ENCODE measurements at places on chromosomes 2 and 18. TPM values are rescaled to one million over a fixed set of nuclear protein-coding genes. Genes with fewer than 3 reads are reported as not detected.
A peak's percentile ranks its signal among the peaks of the same experiment; 100 is the strongest.

GPR45 gene
- not detected for total RNA-seq

DNA sequence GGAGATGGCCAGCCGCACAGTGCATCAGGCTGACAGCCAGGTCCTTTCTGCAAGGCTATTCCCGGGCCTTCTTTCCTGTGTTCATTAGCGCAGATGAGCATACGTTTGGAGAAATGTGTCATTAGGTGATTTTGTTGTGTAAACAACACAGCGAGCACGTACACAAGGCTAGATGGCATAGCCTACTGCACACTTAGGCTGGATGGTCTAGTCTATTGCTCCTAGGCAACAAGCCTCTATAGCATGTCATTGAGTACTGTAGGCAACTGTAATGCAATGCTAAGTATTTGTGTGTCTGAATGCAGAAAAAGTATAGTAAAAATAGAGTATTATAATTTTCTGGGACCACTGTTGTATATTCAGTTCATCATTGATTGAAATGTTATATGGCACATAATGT is 50.9 kb upstream of the PHLPP1 start:
- no peaks in the 10 kb centered on the region for H3K36me3 ChIP-seq
- DNase-seq = no peak
- H3K27me3 ChIP-seq = no peaks in the 10 kb centered on the region
- no peak overlapping the region for H3K4me3 ChIP-seq
- no peaks in the 10 kb centered on the region for H3K4me1 ChIP-seq

CD28 gene
- 0.55 TPM for total RNA-seq

CTNNA2 gene
- total RNA-seq = not detected

DNA sequence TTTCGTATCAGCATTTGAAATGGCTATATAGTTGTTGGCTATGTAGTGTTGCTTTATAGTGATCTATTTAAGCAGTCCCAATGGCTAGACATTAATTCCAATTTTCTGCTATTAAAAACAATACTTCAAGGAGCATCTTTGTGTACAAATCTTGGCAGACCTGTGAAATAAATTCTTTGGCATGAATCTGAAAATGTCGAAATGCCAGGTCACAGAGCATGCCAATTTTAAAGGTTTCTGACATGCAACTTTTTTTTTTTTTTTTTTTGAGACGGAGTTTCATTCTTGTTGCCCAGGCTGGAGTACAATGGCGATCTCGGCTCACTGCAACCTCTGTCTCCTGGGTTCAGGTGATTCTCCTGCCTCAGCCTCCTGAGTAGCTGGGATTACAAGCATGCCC is 26.8 kb upstream of the CABLES1 start:
- no peak for DNase-seq
- no peaks in the 10 kb centered on the region for H3K27me3 ChIP-seq
- H3K27ac ChIP-seq = no peak overlapping the region
- H3K4me3 ChIP-seq = no peak overlapping the region

CABYR gene
- total RNA-seq = 0.67 TPM

DNA sequence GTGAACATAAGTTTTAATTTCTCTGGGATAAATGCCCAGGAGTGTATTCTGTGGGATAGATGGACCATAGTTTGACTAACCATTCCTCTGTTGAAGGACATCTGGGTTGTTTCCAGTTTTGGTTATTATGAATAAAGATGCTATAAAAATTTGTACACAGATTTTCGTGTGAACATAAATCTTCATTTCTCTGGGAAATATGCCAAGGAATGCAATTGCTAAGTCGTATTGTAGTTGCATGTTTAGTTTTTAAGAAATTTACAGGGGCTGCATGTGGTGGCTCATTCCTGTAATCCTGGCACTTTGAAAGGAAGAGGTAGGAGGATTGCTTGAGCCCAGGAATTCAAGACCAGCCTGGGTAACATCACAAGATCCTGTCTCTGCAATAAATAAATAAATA is 6.9 kb upstream of the SLC11A1 start:
- no peak overlapping the region for H3K27ac ChIP-seq
- no peaks in the 10 kb centered on the region for H3K27me3 ChIP-seq
- no peaks in the 10 kb centered on the region for H3K36me3 ChIP-seq

- no peak overlapping the region for H3K4me3 ChIP-seq
- H3K4me1 ChIP-seq = no peaks in the 10 kb centered on the region
- no peaks in the 10 kb centered on the region for H3K36me3 ChIP-seq
- DNase-seq = no peak
- no peaks in the 10 kb centered on the region for H3K27me3 ChIP-seq
- H3K27ac ChIP-seq = no peak overlapping the region
These were observed 182.9 kb downstream of the RTP5 start for GRCh38 chr2:242052421-242052820.

CNDP1 gene
- not detected for total RNA-seq

KIF5C gene
- total RNA-seq = 1.6 TPM

- no peaks in the 10 kb centered on the region for H3K27me3 ChIP-seq
- peaks cover 3% of the 10 kb centered on the region for H3K4me1 ChIP-seq
- H3K4me3 ChIP-seq = no peak overlapping the region
- H3K27ac ChIP-seq = no peak overlapping the region
- no peak for DNase-seq
These were observed 194.9 kb upstream of the BOD1L2 start for GRCh38 chr18:56952026-56952425.

- peak within 1 kb of the TSS; percentile 34 for H3K4me3 ChIP-seq
- H3K27ac ChIP-seq = no peak within 1 kb of the TSS
- DNase-seq = no peak
- H3K36me3 ChIP-seq = no peaks in the 10 kb centered on the region
- peaks cover 14% of the 10 kb centered on the region for H3K4me1 ChIP-seq
- no peaks in the 10 kb centered on the region for H3K27me3 ChIP-seq
These were observed at the start of gene VWA3B for GRCh38 chr2:98086491-98087446. Gene VWA3B, plus strand, starts transcription at chr2:98087167. Its CDS starts 5,926 bp downstream, at chr2:98093093.

DNA sequence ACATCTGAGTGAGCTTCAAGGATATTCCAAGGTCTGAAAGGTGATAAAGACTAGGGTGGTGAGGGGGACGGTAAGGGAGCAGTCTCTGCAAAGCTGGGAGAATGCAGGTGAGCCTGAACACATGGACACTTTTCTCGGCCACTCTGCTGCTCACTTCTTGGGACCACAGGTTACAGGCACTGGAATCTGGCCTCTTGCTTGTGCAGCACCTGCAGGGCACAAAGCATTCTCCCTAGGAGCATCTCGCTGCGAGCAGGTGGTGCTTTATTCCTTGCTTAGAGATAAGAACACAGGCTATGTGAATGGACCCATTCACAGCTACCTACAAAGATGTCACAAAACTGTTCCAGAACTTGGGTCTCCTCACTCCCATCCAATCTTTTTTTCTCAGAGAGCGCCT is 153.2 kb downstream of the DDX1 start:
- H3K4me1 ChIP-seq = no peaks in the 10 kb centered on the region
- H3K4me3 ChIP-seq = no peak overlapping the region
- no peaks in the 10 kb centered on the region for H3K27me3 ChIP-seq

DNA sequence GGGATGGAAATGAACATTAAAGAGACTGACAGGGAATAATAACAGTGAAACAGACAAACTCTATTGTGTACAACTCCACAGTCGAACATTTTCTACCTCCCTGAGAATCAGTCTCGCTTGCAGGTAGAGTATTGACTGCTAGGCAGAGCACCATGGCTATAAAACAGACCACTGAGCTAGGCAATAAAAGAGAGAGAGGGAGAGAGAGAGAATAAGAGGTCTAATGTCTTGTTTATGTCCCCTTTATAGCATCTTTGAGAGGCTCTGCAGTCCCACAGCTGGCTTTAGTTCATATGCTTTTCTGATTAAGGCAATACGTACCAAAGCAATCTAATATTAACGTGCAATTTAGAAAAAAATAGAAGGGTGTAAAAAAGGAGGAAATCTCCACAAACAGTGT is 652.6 kb downstream of the NRXN1 start:
- no peaks in the 10 kb centered on the region for H3K4me1 ChIP-seq
- no peak overlapping the region for H3K27ac ChIP-seq
- no peaks in the 10 kb centered on the region for H3K36me3 ChIP-seq
- DNase-seq = no peak
- no peaks in the 10 kb centered on the region for H3K27me3 ChIP-seq

DNA sequence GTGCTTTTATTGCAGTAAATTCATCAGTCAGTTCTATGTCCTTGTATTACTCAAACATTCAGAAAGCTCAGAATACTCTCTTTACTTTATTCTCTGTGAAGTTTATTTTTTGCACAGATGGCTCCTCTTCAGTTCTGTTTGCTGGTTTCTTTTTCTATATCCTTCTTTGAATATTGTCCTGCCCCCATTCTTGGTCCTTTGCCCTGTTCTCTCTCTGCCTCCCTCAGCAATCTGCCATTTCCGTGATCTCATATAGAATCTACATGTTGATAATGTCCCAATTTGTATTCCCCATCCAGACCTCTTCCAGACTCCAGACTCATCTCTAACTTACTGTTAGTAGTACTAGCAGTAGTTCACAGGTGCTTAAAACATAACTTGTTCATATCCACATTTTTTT is 102.6 kb downstream of the HNMT start:
- H3K4me3 ChIP-seq = no peak overlapping the region
- H3K27me3 ChIP-seq = no peaks in the 10 kb centered on the region
- no peaks in the 10 kb centered on the region for H3K4me1 ChIP-seq
- no peak for DNase-seq

DNA sequence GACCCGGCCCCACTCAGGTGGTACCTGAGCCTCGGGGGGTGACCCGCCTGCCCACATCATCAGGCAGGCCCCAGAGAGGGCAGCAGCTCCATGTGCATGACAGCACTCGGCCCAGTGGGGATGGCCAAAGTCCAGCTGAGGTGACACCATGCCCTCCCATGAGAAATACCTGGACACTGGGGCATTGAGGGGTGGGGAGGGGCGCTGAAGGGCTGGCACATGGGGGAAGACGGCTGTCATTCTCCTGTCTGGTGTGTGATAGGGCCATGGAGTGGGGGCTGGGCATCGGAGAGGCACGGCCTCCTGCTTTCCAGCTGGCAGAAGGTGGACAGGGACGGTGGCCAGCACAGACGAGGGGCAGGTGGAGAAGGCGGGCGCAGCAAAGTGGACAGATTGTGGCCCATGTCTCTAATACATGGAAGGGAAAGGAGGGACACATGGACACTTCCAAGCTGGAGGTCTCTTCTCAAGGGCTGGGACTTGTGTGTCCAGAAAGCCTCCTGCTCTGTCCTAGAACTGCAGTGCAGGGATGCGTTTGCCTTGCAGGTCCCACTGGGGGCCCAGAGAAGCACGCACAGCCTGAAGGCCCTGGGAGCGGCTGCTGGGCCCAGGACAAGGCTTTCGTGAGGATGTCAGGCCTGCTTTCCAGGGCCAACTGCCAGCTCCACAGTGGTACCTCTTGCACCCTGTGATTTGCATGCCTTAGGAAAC is 302.2 kb downstream of the NDUFA10 start:
- H3K4me1 ChIP-seq = no peaks in the 10 kb centered on the region
- H3K36me3 ChIP-seq = no peaks in the 10 kb centered on the region
- no peak overlapping the region for H3K4me3 ChIP-seq
- no peak for DNase-seq
- H3K27ac ChIP-seq = no peak overlapping the region
- no peaks in the 10 kb centered on the region for H3K27me3 ChIP-seq

DNA sequence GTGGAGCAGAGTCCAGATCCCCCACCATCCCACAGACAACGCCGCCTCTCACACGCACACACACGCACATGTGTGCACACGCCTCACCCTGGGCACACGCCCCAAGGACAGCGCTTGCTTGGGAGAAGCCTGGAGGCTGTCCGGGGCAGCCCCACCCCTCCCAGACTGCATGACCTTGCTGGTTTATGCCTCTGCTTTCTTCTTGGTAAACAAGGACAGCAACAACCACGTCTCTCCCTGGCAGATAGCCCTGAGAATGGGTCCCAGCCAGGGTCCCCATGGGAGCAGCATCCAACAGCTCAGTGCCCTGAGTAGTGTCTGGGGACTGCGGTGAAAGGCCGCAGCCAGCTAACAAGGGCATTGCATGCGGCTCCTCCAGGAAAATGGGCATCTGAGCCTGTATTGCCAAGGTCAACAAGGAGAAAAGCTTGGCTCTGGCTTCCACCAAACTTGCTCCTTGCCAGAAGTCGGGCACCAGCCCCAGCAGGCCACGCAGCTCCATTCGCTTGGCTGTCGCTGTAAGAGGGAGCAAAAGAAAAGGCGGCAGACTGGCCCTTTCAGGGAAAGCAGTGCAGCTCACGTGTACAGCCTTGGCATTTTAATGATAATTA is 234.6 kb downstream of the EIPR1 start:
- peak; percentile 32 for DNase-seq
- H3K36me3 ChIP-seq = no peaks in the 10 kb centered on the region
- H3K27me3 ChIP-seq = no peaks in the 10 kb centered on the region
- H3K4me1 ChIP-seq = no peaks in the 10 kb centered on the region
- H3K27ac ChIP-seq = no peak overlapping the region

CRYGA gene
- total RNA-seq = not detected

DNA sequence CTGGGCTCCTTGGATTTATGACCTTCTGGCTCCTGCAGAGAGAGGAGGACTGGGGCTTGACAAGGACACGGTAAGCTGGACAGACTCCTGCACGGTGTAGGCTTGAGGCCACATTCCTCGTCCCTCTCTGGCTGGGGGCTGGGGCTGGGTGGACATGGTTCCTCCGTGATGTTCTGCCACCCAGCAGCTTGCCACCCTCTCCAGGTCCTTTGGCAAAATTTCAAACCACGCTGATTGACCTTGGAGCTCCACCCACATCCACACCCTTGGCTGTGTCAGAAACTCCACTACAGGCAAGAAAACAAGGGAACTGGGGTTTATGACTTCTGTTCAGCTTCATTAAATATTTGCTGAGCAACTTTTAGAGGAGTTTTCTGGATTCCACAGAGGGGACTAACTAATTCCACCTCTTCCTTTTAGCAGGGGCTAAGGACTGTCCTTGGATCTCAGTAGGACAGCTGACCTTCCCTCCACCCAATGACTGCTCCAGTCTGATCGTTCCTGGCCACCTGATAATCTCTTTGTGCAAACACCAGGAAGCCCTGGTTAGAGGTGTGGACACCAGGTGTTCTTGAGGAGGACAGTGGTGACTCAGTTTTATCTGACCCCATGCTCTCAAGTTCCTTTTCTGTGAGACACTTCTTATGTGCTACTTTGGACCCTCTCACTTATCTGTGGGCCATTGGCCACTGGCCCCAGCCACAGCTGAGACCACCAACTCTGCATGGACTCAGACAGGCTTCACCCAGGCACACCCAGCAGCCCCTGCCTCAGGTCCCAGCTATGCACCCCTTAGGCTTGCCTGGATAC is 29.3 kb downstream of the GPR55 start:
- no peaks in the 10 kb centered on the region for H3K4me1 ChIP-seq
- H3K27ac ChIP-seq = no peak overlapping the region
- no peak for DNase-seq
- H3K27me3 ChIP-seq = no peaks in the 10 kb centered on the region
- no peaks in the 10 kb centered on the region for H3K36me3 ChIP-seq
- H3K4me3 ChIP-seq = no peak overlapping the region

ZSWIM2 gene
- total RNA-seq = not detected

- H3K4me1 ChIP-seq = no peaks in the 10 kb centered on the region
- no peaks in the 10 kb centered on the region for H3K36me3 ChIP-seq
- H3K4me3 ChIP-seq = no peak overlapping the region
- no peaks in the 10 kb centered on the region for H3K27me3 ChIP-seq
These were observed 4.5 kb downstream of the INPP5D start for GRCh38 chr2:233064530-233065199.

DNA sequence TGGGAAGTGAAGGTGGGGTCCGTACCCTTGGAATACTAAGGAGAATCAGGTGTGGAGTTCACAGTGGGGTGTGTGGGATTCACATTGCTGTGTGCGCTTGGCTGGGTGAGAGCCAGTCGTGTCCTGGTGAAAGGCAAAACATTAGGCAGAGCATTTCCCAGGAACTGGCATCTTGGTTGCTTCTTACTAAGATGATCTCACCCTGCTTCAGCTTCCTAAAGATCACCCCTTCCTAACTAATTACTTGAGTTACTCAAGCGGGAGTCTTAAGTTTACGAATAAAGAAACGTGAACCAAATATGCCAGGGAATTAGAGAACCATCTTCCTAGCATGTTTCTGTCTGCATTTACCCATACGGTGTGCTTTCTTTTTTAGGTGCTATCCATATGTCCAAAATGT is 122.9 kb downstream of the NCK2 start:
- no peak overlapping the region for H3K4me3 ChIP-seq
- H3K27me3 ChIP-seq = no peaks in the 10 kb centered on the region
- DNase-seq = no peak

OXER1 gene
- 0.48 TPM for total RNA-seq
